Stimulated activated naive CD4-positive, alpha-beta T cell treated with Interleukin-2 at 50 U/mL for 16 hours (primary cell): ENCODE measurements at places on chromosomes 3 and 15.

GRCh38 chr3:128112357-128112968, 11.1 kb downstream of the RUVBL1 start:
- peak; percentile 28 for DNase-seq

DNA sequence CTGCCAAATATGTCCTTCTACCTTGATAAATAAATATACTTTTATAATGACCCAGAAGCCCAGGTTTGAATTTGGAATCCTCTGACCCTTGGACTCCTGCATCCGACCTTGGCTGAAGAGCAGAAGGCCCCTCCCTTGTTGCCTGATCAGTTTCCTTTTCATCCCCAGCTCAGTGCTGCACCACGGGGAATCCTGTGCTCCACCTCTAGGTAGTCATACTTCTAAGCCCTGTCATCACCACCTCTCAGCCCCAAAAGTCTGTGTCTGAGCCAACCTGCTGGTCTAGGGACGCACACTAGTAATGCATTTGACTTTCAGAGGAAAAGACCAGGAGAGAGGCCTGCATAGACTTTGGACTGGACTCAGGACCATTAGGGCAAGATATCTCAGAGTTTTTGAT, 310.6 kb downstream of the NLGN1 start:
- no peak for DNase-seq

DNA sequence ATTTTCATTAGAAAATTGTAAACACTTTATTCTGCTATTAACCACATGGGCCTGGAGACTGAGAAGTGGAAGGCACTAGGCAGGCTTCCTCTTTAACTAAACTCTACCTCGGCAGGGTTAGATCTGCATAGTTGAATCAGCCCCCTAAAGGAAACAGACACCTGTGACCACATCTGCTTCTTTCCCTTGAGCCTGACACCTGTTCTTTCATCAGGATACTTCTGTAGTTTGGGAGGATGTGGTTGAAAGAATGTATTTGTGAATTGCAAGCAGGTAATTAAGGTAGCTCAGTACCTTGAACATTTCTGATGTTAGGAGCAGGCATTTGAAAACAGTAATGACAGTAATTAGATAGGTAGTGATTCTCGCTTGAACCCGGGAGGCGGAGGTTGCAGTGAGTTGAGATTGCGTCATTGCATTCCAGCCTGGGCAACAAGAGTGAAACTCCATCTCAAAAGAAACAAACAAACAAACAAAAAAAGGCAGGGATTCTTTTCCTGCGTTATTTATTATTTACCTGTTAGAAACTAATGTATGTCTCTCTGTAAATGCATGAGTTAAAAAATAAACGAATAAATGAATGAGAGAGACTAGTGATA, 468.5 kb downstream of the NLGN1 start:
- DNase-seq, result no peak

GRCh38 chr3:53799338-53799865, 46.8 kb downstream of the CHDH start:
- DNase-seq, result no peak

DNA sequence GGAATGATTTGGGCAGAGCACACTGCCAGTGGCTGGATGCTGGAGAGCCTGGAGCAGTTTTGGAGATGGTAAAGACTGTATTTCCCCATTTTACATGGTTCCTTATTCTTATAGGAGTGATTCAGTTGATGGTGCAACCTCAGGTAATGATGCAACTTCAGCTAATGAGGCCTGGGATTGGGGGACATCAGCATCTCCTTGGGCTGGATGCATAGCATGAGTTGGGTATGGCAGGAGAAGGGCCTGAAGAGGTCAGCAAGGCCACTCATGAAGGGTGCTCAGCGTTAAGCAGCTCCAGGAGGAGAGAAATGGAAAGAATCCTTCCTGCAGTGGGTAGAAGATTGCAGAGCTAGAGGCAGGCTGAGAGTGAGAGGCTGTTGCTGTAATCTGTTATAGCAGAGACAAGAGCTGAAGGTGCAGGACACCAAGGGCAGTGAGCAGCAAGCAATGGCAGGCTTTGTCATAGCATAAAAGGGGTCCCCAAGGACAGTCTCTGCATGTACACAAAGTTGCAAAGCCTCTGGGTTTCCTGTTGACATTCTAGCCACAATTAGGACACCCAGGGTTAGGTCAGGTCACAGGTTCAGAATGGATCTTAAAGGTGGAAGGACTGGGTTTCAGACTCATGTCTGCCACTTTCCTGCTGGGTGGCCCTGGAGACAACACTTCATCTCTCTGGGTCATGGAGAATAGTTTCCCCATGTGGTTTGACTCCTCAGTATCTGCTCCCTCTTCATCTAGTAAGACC, 29.5 kb upstream of the SNRK start:
- DNase-seq, result no peak

GRCh38 chr3:157092230-157092629, 67.7 kb downstream of the CCNL1 start:
- no peak for DNase-seq

GRCh38 chr3:52302426-52303145, 13.5 kb upstream of the DNAH1 start:
- no peak for DNase-seq

DNA sequence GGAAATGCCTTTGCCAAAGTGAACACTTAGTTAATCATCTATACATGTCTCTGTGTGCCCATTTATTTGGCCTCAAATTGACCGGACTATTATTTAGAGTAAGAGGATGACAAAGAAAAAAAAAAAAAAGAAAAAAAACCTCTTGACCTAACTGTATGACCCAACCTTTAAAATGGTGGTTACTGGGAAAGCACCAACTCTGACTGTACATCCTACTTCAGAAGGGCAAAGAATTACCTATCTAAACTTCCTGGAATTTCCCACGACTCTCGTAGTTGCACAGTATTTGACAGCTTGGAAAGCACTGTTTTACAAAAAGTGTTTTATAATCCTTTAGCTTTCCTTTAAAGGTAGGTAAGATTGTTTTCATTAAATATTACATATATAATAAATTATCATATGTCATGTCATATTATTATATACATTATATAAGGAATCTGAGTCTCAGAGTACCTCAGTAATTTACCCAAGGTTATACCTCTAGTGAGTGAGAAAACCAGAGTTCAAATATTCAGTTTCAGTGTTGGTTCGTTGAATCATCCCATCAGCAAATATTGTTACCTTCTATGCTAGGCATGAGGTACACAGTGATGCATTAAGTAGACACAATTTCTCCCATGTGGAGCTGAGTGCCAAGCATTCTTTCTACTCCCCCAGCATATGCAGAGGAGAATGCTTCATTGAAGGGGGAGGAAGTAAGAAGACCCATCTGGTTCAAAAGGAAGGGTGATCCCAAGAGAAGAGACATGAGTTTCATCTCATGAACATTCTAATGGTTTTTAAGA, 5.0 kb downstream of the BCL2A1 start:
- no peak for DNase-seq

DNA sequence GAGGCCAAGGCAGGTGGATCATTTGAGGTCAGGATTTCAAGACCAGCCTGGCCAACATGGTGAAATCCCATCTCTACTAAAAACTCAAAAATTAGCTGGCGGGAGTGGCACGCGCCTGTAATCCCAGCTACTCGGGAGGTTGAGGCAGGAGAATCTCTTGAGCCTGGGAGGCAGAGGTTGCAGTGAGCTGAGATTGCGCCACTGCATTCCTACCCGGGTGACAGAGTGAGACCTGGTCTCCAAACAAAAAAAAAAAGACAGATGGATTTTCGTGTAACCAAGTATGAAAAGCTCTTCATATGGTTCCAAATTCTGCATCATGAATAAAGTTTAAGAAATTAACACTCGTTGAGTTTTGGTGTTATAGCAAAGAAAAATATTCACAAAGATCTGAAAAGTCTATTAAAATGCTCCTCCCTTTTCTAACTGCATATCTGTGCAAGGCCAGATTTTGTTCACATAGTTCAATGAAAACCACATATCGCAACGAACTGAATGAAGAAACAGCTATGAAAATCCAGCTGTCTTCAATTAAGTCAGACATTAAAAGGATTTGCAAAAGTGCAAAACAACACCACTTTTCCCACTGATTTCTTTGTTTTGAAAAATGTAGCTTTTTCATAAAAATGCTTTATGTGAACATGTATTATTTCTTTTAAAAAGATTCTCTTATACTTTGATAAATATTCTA, 23.8 kb upstream of the FBLN2 start:
- no peak for DNase-seq
